Suprapubic skin (tissue), 4 donors: ENCODE measurements at places on chromosomes 13 and 19.

GRCh38 chr13:64756621-64757020 lies 2473.5 kb downstream of the PCDH9 start:
- no peak for DNase-seq

GRCh38 chr19:46824890-46825730 lies 25.5 kb downstream of the AP2S1 start:
- DNase-seq, result no peak

GRCh38 chr13:111394211-111394922 lies 73.9 kb downstream of the TEX29 start:
- DNase-seq, result peak; percentile 44

DNA sequence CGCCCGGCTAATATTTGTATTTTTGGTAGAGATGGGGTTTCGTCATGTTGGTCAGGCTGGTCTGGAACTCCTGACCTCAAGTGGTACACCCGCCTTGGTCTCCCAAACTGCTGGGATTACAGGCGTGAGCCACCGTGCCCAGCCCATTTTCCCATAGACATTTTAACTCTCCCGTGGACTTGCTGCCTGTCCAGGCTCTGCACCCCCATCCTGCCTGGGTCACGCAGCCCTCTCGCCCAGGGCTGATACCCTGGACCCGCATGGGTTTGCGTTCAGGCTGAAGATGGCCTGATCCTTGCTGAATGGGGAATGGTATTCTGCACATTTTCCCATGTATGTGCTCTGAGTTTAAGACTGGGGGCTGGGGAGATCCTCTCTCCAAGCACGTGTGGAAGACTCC lies 46.0 kb upstream of the RANBP3 start:
- no peak for DNase-seq

DNA sequence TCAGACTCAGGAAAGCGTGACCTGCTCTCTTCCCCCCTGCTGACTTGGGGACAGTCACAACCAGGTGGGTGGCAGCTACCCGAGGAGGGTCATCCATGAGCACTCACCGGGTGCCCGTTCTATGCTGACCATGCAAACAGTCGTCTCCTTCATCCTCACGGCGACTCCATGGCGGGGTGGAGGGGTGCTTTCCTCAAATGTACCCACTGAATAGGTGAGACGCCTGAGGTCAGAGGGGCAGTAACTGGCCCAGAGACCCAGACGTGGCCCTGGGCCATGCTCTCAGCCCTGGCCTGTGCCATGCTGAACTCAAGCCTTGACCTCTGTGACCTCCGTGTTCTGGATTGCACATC lies 59.2 kb upstream of the TPM4 start:
- no peak for DNase-seq

DNA sequence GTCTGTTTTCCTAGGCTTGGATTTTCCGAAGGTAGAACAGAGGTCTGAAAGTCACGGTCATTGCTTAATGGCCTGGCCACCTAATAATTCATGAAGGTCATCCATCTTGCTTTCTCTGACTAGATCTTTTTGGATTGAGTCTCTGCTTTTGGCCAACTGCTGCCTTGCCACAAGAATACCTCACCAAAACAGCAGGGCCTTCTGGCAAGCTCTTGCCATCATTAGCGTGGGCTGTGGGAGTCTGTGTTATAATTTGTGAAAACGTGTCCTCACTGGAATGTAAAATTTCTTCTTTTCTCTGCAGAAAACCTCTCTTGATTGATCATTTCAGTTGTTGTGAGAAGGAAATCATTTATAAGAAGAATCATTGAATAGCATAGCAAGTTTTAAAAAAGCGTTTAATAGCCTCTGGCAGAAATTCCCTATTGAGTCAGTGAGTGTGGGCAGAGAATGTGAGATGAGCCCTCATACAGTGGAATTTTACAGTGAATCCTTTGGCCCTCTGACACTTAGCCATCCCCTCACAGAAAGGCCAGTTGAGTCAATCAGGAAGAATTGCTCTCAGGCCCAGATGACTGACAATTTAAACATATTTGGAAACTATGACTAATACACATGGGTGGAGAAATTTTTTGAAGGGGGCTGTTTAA lies 43.2 kb upstream of the ERICH6B start:
- no peak for DNase-seq

DNA sequence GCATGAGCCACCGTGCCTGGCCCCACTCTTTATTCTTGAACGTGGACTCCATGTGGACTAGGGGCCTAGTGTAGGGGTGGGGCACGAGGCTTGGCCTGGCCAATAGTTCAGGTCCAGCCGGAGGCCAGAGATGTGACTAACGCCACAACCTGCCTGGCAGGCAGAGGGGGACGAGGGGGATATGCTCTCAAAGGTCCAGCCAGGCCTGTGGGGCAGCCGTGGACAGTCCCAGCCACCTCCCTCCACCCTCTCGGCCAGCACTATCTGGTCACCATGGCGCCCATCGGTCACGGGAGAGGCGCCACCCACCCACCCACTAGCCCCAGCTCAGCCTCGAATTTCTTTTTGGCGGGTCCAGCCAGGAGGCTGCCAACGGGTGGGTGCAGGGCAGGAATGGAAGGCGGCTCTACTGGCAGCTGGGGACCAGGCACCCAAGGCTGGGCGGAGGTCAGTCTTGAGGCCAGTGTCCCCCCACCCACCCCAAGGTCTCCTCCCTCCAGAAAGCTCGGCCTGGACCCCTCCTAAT lies 2.2 kb upstream of the CERS1 start:
- no peak for DNase-seq

GRCh38 chr13:42561752-42562467 lies 12.0 kb upstream of the TNFSF11 start:
- DNase-seq, result no peak

- peak; percentile 61 for DNase-seq
These were observed 5.3 kb upstream of the FBXW9 start for GRCh38 chr19:12701596-12702282.

- DNase-seq, result no peak
These were observed 703 bp downstream of the ZNF506 start for GRCh38 chr19:19820774-19821320.

GRCh38 chr13:98677398-98677797 lies 75.1 kb downstream of the SLC15A1 start:
- DNase-seq, result no peak

DNA sequence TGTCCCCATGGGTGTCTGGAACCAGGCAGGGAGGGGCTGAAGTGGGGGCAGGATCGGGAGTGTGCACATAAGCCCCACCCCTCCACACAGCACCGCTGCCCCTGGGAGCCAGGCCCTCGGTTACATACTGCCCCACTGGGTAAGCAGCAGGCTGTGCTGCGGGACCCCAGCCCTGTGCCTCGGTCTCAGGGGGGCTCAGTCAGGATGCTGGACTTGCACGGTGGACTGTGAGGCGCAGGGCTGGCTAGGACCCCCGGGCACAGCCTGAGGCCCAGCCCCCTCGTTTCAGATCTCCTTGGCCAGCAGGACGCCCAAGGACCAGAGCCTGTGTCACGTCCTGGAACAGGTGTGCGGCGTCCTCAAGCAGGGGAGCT lies 16.3 kb downstream of the MPND start:
- DNase-seq, result peak; percentile 60

GRCh38 chr13:91482427-91482826 lies 84.0 kb downstream of the GPC5 start:
- no peak for DNase-seq

DNA sequence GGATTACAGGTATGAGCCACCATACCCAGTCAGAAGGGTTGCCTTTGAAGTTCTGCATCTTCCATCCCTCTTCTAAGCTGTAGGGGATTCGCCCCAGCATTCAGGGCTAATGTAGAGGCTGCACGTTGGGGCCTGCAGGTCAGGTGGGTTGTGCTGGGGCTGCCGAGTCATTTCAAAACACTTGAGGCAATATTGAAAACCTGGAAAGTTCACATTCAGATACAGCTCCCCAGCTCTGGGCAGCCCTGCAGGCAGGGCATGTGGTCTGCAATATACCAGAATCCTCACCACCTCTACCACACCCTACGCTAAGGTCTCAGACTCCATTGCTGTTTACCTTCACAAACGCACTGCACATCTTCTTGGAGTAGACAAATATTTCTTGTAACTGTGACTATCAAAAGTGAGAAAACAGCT lies 24.6 kb downstream of the CCNE1 start:
- peak; percentile 23 for DNase-seq

GRCh38 chr13:30705680-30706079 lies 29.7 kb upstream of the ALOX5AP start:
- no peak for DNase-seq

- DNase-seq, result no peak
These were observed 4.1 kb downstream of the KPTN start for GRCh38 chr19:47479701-47480503.

DNA sequence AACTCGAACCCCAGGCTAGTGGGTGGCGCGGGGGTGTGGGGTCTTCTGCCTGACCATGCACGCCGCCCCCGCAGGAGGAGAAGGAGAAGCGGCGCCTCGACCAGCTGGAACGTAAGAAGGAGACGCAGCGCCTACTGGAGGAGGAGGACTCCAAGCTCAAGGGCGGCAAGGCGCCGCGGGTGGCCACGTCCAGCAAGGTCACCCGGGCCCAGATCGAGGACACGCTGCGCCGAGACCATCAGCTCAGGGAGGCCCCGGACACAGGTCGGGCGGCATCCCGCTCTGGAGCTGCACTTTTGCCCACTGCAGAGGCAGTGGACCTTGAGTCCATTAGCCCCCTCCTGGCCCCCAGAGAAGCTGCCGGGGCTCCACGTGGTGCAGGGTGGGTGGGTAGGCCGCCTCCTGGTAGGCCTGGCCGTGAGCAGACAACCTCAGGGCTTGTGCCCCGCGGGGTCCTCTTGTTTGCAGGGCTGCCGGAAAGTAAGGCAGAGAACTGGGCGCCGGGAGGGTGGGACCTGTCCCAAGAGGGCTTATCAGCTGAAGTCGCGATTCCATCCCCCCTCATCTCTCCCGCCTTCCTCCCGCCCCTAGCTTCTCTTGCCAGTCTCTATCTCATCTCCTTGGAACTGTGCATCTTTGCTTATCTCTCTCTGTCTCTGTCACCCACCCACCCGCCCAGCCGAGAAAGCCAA lies 9.9 kb downstream of the CCDC124 start:
- DNase-seq, result no peak

DNA sequence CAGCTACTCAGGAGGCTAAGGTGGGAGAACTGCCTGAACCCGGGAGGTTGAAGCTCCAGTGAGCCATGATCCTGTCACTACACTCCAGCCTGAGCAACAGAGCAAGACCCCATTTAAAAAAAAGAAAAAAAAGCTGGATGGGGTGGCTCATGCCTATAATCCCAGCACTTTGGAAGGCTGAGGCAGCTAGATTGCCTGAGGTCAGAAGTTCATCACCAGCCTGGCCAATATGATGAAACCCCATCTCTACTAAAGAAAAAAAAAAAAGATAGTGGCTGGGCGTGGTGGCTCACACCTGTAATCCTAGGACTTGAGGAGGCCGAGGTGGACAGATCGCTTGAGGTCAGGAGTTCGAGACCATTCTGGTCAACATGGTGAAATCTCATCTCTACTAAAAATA lies 15.0 kb downstream of the LTBP4 start:
- no peak for DNase-seq

- no peak for DNase-seq
These were observed 1256.6 kb upstream of the ATXN8OS start for GRCh38 chr13:68851026-68851425.

- DNase-seq, result no peak
These were observed 796 bp upstream of the LSM14A start for GRCh38 chr19:34171539-34171876.

DNA sequence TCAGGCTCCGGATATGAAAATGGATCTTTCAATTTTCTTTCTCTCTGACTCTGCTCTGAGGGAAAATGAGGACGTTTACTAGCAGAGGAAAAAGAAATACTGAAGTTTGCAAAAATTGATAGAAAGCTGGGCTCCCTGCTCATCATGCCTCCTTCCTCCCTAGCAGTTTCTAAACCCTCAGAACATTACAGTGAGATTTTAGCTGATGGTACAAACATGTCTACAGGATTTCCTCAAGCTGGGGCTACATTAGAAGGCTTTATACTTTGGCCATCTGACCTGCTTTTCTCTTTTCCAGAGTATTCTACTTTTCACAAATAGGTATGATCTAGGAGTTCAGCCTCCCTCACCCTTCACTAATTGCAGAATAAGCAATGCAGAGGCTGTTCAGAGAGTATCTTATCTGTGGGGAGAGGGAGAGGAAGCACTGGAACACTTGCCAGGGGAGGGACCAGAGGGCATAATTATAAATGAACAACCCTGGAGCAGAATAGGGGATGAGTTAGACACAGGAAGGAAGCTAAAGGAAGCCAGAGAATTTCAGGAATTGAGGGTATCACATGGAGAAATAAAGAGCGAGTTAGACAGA lies 30.0 kb downstream of the CEACAM1 start:
- no peak for DNase-seq

DNA sequence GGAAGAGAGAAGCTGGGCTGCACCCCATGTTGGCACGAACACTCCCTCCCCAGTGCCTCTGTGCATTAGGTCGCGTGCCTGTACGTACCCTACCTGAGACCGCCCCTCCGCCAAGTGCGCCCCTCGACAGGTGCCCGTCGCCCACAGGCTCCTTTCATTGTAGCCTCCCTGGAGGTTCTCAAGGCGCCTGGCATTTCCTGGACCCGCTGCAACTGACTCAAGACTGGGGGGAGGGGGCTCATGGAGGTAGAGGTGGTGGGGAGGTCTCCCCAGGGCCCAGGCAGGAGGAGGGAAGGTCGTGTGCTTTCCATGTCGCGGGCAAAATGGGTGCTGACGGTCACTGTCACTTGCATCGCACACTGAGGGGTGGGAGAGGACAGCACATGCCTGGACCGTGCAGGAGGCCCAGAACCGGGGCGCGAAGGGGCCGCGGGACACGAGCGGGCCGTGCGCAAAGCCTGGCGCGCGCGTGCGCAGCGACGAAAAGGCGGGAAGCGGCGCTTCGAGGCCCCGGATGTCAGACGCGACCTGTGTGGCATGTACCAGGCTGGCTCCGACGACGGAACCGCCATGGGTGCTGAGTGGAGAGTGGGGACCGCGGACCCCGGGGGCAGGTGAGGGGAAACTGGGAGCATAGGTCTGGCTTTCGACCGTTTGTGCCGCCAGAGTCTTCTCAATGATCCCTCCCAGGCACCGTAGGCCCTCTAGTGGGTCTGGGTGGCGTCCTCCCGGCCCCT lies 16.5 kb downstream of the NFIX start:
- DNase-seq, result peak; percentile 73

DNA sequence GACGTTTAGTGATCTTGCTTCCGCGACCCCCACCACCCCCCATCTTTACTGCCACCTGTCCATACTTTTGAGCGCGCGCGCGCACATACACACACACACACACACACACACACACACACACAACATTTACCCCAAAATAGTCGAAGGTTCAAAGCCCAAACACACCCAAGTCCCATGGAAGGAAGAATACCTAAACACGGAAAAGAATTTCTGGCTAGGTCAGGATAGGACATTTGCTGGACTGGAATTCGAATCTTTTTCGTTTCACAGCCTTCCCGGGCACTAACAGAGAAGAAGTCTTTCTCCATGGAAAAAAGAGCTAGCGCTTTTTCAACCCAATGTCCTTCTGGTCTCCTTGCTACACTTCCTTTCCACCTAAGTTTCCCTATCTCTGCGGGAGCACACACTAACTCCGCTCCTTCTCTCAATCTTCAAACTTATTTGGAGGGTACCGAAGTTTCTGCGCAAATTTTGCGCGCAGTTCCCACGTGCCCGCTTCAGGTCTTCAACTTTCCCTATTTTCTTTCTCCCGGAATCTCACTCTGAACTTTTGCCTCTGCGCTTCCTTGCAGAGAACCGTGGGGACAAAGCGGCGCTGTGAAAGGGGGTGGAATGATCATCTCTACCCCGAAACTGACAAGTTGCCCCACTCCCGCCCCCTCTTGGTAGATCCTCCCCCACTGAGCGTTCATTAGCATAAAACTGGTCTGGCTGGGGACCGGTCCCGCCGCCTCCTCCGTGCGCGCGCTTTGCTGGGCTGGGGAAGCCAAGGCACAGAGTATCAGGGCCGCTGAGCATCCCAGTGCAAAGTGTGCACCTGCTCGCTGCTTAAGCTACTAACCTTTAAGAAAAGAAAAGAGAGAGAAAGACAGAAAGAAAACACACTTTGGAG lies 2.7 kb downstream of the DACH1 start:
- peak; percentile 63 for DNase-seq
